Effector memory CD4-positive, alpha-beta T cell (primary cell): ENCODE measurements at places on chromosomes 5 and 9.

DNA sequence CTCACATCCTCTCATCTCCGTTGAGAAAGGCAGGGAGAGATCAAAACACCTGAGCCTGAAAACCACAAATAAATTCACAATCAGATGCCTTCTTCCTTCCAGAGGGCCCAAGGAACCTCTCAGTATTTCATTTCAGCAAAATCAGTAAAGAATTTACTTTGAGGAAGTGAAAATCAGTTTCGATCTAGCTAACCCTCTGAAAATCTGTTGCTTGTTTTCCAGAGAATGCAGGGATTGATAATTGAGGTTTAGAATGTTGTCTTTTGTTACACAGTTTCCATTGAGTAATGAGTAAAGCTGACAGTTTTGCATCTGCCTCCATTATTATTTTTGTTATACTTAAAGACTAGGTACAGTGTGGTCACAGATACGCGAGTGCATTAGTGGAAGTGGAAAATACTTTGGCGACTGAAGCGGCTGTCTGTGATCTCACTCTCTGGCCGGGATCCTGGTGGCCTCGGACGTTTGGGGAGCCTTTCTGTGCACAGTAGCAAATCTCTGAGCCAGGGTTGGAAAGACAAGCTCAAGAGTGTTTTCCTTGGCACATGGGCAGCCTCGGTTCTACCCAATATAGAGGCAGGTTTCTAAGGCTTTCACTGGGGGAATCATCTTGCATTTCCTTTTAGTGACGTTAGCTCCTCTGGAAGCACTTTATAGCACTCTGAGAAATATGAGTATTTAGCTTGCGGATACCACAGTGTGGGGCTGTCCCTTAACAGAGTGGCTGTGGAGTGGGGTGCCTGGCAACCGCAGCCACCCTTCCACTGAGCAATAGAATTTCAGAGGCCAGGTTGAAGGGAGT is 32.2 kb upstream of the ANGPTL2 start:
- H3K36me3 ChIP-seq, result no peaks in the 10 kb centered on the region
- no peak overlapping the region for H3K27ac ChIP-seq
- DNase-seq, result no peak

DNA sequence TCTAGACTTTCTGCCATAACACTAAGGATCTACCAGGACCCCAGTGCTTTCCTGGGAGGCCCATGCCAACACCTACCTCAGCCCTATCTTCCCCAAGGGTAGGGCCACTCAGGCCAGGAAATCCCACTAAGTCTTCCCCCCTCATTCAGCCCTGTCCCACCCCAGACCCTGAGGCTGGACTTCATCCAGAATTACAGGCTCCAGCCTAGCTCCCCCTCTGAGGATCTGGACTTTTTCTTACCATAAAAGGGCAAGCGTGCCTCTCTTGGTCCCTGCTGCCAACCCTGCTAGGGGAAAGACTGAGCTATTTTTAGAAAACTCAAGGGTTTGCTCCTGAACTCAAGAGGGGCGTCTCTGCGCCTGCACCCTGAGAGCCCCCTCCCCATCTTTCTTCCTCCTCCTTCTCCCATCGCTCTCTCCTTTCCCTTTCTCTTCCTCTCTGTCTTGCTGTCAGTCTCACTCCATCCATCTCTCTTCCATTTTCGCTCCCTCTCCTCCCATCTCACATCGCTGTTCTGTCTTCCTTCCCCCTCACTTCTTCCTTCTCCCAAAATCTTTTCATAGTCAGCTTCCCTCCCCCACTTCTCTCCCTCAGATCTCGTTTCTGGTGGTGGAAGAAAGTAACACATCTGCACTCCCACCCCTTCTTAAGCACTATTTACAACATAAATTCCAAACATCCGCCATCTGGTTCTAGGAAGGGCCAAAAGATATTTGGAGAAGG is 38.1 kb upstream of the IL17B start:
- no peak overlapping the region for H3K27ac ChIP-seq
- no peaks in the 10 kb centered on the region for H3K27me3 ChIP-seq
- DNase-seq, result no peak
- no peak overlapping the region for H3K4me3 ChIP-seq
- no peaks in the 10 kb centered on the region for H3K4me1 ChIP-seq

DNA sequence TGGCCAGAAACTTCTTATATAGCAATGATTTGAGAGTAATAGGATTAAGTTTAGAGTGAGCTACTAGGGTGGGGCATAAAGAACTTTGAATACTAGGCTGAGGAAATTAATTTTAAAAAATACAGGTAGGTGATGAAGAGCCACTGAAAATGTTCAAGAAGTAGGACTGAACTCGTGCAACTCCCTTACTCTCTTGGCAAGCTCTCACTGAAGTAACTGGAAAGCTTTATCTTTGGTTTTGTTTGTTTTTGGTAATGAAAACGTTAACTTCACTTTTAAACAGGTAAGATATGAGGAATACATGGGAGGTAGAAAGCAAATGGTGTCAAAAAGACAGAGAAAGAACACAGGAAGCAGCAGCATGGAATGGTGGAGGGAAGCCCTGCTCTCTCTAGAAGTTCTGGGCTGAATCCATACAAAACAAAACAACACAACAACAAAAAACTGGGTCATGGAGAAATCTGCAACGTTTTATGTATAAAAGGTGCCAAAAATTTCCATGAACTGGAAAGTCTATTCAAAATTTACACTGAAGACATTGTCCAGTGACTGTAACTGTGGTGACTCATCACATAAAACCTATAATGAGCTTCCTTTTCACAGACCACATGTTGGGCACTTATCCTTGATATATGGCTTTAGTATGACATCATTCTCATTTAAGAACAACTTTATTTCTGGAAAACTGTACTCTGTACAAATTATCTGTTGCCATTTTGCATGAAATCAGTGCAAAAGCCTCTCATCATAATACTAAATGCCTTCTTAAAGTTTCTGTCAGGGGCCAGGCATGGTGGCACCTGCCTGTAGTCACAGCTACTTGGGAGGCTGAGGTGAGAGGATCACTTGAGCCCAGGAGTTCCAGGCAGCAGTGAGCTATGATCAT is 91.2 kb upstream of the CHD1 start:
- H3K27me3 ChIP-seq, result no peaks in the 10 kb centered on the region
- H3K36me3 ChIP-seq, result no peaks in the 10 kb centered on the region
- no peak overlapping the region for H3K4me3 ChIP-seq
- H3K4me1 ChIP-seq, result no peaks in the 10 kb centered on the region
- DNase-seq, result no peak

DNA sequence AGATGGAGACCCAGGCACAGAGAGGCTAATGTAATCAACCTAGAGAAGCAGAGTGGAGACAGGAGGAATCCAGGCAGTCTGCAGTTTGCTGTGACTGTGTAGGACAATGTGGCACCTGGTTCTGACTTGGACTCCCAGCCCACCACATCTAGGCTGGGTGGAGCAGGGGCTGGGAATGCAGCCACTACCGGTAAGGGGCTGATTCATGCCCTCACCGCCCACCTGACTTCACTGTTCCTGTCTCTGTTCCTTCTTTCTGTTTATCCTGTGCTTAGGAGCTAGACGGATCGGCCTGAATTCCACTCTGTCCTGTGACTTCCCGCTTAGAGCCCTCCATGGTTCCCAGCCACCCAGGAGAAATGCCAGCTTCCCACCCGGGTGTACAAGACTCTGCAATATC is 2.6 kb downstream of the PDLIM4 start:
- no peak overlapping the region for H3K27ac ChIP-seq
- no peak overlapping the region for H3K4me3 ChIP-seq
- peaks cover 8% of the 10 kb centered on the region for H3K27me3 ChIP-seq
- H3K4me1 ChIP-seq, result no peaks in the 10 kb centered on the region

GRCh38 chr5:65774346-65774745 is 52.3 kb downstream of the NLN start:
- no peak overlapping the region for H3K27ac ChIP-seq
- no peak for DNase-seq
- no peak overlapping the region for H3K4me3 ChIP-seq
- no peaks in the 10 kb centered on the region for H3K27me3 ChIP-seq
- H3K4me1 ChIP-seq, result no peaks in the 10 kb centered on the region

DNA sequence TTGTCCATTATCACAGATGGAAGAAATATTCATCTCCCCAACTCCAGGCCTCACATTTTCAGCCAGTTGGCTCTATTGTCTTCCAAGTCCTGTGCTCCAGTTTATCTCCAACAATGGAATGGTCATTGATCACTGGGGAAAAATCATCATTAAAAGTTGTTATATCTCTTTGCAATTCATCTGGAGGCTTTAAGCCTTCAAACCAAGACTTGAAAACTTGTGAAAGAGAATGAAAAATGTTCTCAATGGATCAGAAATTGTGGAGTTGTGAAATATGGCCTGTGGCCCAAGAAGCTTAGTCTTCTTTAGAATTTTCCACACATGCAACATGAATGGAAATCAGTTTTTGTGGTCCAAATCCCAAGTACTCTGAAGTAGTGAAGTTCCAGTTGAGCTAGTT is 569.6 kb downstream of the EBF1 start:
- no peak overlapping the region for H3K27ac ChIP-seq
- H3K4me3 ChIP-seq, result no peak overlapping the region
- no peaks in the 10 kb centered on the region for H3K4me1 ChIP-seq
- H3K27me3 ChIP-seq, result no peaks in the 10 kb centered on the region
- no peaks in the 10 kb centered on the region for H3K36me3 ChIP-seq

GRCh38 chr5:9098990-9099389 is 446.9 kb downstream of the SEMA5A start:
- H3K36me3 ChIP-seq, result no peaks in the 10 kb centered on the region
- H3K27ac ChIP-seq, result no peak overlapping the region
- no peak overlapping the region for H3K4me3 ChIP-seq

GRCh38 chr5:52810426-52810825 is 22.7 kb downstream of the ITGA1 start:
- H3K4me1 ChIP-seq, result no peaks in the 10 kb centered on the region
- no peaks in the 10 kb centered on the region for H3K36me3 ChIP-seq
- DNase-seq, result no peak
- no peaks in the 10 kb centered on the region for H3K27me3 ChIP-seq
- H3K4me3 ChIP-seq, result no peak overlapping the region

GRCh38 chr5:135457424-135458071 is 5.4 kb upstream of the TIFAB start:
- peaks cover 5% of the 10 kb centered on the region for H3K27me3 ChIP-seq
- no peak overlapping the region for H3K4me3 ChIP-seq
- no peaks in the 10 kb centered on the region for H3K4me1 ChIP-seq
- no peak for DNase-seq
- no peak overlapping the region for H3K27ac ChIP-seq

DNA sequence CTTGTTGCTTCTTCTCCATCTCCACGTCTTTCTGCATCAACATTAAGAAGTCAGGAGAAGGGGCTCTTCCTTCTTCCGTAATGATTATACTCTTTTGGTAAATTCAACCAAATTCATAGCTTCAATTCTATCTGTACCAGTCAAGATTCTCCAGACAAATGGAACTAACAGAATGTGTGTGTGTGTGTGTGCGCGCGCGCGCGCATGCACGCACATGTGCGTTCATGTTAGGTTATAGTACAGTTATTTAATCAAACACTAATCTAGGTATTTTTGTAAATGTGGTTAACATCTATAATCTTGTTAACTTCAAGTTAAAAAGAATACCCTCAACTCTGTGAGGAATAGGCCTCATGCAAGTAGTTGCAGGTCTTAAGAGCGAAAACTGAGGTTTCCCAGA is 150.3 kb upstream of the TAS2R1 start:
- H3K27ac ChIP-seq, result no peak overlapping the region
- no peak for DNase-seq
- no peaks in the 10 kb centered on the region for H3K4me1 ChIP-seq
- H3K4me3 ChIP-seq, result no peak overlapping the region

DNA sequence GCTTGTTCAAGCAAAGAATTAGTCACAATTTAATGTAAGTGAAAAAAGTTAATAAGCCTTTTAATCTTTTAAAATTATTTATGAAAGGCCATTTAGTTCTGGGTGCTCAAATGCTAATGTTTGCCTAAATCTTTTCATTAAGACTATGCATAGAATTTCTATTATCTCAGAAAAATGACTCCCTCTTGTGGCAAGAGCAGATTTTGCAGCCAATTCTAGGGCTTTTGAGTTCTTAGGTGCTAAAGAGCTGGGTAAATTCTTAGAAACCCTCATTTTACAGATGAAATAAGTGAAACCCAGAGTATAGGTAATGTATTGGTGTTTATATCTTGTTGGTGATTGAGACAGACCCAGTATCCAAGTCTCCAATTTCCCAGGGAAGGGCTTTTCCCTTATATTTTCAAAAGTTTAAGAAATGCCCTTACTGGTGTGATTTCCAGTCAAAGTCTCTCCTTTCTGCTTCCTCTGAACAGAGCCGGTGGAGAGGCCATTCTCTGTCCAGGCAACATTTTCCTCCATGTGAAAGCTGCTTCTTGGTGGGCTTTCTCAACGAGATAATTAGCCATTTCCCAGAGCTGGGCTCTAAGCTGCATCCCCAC is 24.1 kb upstream of the PCSK5 start:
- H3K36me3 ChIP-seq, result no peaks in the 10 kb centered on the region
- H3K4me3 ChIP-seq, result no peak overlapping the region
- no peaks in the 10 kb centered on the region for H3K4me1 ChIP-seq
- H3K27ac ChIP-seq, result no peak overlapping the region
- peak; percentile 5 for DNase-seq

GRCh38 chr9:134174526-134175290 is 10.3 kb upstream of the RNU6ATAC start:
- DNase-seq, result no peak
- no peak overlapping the region for H3K27ac ChIP-seq
- H3K4me3 ChIP-seq, result no peak overlapping the region
- H3K36me3 ChIP-seq, result no peaks in the 10 kb centered on the region
- H3K27me3 ChIP-seq, result no peaks in the 10 kb centered on the region

- H3K27ac ChIP-seq, result no peak overlapping the region
- H3K27me3 ChIP-seq, result peaks cover 11% of the 10 kb centered on the region
- DNase-seq, result no peak
- peaks cover 10% of the 10 kb centered on the region for H3K4me1 ChIP-seq
Observed at GRCh38 chr9:137055385-137056364, 1.8 kb upstream of the ENTPD2 start.

DNA sequence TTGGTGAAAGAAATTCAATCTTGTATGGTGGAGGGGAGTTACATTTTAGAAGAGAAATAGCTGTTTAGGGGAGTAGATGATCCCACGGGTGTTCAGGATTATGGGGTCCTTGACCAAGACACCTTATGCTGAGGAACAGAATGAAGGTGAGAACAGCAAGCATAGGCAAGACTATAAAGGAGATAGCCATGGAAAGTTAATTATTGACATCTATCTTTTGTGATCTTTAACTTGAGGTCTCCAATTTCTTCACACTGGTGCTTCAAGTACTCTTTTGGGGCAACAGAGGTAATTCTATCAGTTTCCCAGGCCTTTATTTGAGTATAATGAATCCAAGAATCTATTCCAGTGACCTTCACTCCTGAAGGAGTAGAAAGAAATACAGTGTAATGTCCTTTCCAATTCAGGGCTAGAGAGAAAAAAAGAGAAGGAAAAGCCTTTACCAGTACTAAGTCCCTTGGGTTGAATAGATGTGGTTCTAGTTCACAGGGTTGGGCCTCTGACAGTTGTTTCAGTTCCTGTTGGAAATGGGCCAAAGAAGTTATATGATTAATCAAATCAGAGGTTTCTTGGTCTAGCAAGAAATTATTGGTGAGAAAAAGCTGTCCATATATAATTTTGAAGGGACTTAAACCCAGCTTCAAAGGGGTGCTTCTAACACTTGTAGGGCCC is 2104.1 kb upstream of the ACO1 start:
- H3K4me3 ChIP-seq, result no peak overlapping the region
- no peak overlapping the region for H3K27ac ChIP-seq
- H3K36me3 ChIP-seq, result no peaks in the 10 kb centered on the region
- no peak for DNase-seq
